ENCODE measurements at places on chromosomes 1 and 21.

DNA sequence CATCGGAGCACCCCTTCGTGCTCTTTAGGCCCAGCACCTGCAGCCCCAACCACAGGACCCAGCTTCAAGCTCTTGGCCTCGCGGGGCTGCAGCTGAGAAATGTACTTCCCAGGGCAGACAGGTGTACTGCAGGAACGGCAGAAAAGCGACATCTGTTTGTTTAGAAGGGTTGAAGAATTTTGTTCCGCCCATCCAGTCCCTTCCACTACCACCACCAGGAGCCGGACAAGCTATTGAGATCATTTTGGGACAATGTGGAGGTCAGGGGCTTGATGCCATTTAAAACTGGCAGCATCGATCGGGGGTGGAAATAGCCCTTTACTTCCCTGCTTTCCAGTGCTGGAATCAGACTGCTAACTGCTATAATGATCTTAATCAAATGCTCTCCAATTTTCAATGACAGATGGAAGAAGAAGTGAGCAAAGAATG lies 1.7 kb downstream of the SERTAD4 start:
- DNase-seq, result no peak

GRCh38 chr1:240190881-240191401 lies 99.3 kb downstream of the FMN2 start:
- peak; percentile 7 for DNase-seq

DNA sequence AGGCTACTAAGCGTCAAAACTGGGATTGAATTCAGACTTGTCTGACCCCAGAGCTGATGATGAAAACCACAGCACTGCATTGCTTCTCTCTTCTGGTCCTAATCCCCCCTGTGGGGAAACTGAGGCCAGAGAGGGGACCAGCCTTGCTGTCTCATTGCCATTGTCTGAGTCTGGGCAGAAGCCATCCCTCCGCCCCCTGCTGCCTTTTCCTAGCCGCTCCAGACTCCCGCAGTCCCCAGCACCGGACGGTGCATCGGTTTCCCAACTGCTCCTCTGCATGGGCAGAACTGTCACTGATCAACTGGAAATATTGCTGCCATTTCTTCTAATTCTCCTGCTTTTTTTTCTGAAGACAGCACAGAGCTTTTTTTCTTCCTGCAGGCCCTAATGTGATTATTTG lies 157.4 kb downstream of the ACTL8 start:
- DNase-seq, result no peak

DNA sequence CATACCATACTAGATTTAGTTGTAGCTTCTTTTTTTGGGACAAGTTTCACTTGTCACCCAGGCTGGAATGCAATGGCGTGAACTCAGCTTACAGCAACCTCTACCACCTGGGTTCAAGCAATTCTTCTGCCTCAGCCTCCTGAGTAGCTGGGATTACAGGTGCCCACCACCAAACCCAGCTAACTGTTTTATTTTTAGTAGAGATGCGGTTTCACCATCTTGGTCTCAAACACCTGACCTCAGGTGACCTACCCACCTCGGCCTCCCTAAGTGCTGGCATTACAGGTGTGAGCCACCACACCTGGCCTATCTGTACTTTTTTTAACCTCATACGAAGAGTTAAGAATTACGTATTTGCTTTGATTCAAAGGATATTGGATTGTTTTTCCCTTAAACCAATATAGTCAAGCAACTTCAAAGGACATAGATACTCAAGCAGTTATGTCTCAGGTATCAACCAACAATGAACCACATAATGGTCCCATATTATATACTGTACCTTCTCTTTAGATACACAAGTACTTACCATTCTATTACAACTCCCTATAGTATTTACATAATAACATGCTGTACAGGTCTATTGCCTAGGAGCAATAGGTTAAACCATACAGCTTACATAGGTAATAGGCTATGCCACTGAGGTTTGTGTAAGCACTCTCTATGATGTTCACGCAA lies 7.5 kb downstream of the HMGN1 start:
- DNase-seq, result no peak

DNA sequence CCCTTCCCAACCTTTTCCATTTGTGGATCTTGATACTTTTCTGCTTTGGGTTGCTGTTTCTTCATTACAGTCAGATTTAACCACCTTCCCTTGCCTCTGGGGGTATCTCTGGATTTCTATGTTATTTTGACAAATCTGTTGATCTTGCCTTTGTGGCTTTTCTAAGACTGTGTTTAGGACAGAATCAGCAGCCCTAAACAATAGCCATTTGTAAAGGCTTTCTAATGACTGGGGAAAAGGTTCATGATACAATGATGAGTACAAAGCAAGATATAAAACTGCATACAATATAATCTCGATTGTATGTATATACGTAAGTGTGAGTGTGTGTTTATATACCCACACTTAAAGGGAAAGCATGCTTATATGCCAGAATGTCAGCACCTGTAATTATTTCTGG lies 27.8 kb downstream of the FAM20B start:
- no peak for DNase-seq

All from NCI-H1417 treated with DMSO at 0.1 percent for 48 hours (cell line).